ENCODE measurements at places on chromosomes 7 and 10.

- H3K27ac ChIP-seq = no peak overlapping the region
- H3K36me3 ChIP-seq = no peaks in the 10 kb centered on the region
- peaks cover 2% of the 10 kb centered on the region for H3K4me1 ChIP-seq
- no peak overlapping the region for H3K4me3 ChIP-seq
- no peak for DNase-seq
- no peaks in the 10 kb centered on the region for H3K27me3 ChIP-seq
Measured at GRCh38 chr7:151796871-151797537, 79.9 kb downstream of the PRKAG2 start.

DNA sequence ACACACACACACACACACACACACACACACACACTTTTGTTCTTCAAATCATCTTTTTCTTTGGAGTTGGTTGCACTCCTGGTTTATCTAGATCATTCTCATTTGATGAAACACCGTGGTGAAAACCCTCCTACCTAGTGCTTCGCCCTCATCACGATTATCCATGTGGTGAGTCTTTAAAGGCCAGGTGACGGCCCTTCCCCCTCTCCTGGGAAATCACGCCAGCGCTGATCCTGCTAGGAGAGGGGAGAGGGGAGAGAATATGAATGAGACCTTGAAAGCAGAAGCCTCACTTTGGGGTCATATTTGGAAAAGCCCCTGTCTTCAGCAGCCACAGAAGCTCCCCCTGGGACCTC, 103.9 kb upstream of the LRRC4 start:
- H3K4me1 ChIP-seq = peaks cover 14% of the 10 kb centered on the region
- H3K36me3 ChIP-seq = peaks cover 3% of the 10 kb centered on the region
- H3K27me3 ChIP-seq = peaks cover 51% of the 10 kb centered on the region
- no peak overlapping the region for H3K27ac ChIP-seq
- H3K4me3 ChIP-seq = peak overlapping the region; percentile 35
- DNase-seq = no peak

- no peak overlapping the region for H3K27ac ChIP-seq
- H3K4me3 ChIP-seq = peak overlapping the region; percentile 58
- peak; percentile 21 for DNase-seq
- H3K4me1 ChIP-seq = peaks cover 28% of the 10 kb centered on the region
Measured at GRCh38 chr7:29565982-29566746, 2.5 kb downstream of the PRR15 start.

DNA sequence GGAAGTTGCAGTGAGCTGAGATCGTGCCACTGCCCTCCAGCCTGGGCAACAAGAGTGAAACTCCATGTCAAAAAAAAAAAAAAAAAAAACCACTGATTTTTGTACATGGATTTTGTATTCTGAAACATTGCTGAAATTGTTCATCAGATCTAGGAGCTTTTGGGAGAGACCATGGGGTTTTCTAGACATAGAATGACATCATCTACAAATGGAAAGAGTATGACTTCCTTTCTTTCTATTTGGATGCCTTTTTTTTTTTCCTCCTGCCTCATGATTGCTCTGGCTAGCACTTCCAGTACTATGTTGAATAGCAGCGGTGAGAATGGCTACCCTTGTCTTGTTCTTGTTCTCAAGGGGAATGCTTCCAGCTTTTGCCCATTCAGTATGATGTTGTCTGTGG, 89.1 kb downstream of the ANLN start:
- DNase-seq = no peak
- H3K4me1 ChIP-seq = peaks cover 18% of the 10 kb centered on the region
- H3K27ac ChIP-seq = no peak overlapping the region

DNA sequence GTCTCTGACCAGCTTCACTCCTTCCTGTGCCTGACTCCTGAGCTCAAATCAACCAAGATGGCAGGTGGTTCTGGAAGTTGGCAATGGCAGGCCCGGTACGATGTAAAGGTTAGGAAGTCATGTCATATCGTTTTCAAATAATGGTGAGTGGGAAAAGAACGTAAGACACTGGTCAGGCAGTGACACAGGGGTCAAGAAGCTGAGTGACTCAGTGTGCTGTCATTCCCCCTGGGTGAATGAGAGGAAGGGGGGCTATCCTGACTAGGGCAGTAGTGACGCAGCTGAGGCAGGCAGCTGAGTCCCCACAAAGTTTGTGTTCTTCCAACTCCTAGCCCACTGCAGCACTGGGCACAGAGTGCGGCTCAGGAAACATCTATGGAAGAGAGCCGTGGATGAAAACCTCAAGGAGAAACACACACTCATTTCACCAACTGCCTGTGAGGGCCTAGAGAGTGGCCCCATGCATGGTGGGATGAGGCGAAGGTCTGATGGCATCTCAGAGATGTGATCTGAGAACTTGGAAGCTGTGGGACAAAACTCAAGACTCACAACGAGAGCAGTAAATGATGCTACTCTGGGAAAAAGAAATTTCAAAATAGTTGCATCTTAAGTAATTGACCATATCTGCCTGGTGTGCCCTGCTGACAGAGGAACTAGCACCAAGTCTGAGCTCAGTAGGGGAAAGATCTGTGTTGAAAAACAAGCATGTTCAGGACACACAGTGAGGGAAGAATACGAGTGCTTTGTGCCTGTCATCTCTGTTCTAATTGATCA, 23.2 kb downstream of the CREB3L2 start:
- H3K4me1 ChIP-seq = no peaks in the 10 kb centered on the region
- peaks cover 22% of the 10 kb centered on the region for H3K36me3 ChIP-seq
- no peak overlapping the region for H3K4me3 ChIP-seq
- no peaks in the 10 kb centered on the region for H3K27me3 ChIP-seq
- no peak overlapping the region for H3K27ac ChIP-seq

DNA sequence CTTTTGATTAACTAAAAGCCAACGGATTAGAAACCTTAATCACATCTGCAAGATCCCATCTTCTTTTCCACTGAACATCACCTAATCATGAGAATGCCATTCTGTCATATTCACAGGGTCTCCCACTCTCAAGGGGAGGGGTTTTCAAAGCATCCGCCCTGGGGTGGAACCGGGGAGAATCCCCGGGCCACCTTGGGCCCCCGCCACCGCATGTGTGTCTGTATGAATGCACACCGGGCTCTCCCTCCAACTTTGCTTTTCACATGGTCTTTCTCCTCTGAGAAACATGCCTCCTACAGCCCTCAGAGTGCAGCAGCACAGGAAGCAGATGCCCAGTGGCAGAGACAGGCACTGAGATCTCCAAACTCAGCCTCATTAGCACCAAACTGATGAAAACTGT, 233.2 kb upstream of the PPP2R2D start:
- no peaks in the 10 kb centered on the region for H3K27me3 ChIP-seq
- H3K27ac ChIP-seq = no peak overlapping the region
- DNase-seq = no peak
- no peaks in the 10 kb centered on the region for H3K4me1 ChIP-seq
- H3K4me3 ChIP-seq = no peak overlapping the region
- H3K36me3 ChIP-seq = no peaks in the 10 kb centered on the region

- peak overlapping the region; percentile 78 for H3K4me3 ChIP-seq
- no peaks in the 10 kb centered on the region for H3K27me3 ChIP-seq
- peak overlapping the region; percentile 94 for H3K27ac ChIP-seq
- peaks cover 76% of the 10 kb centered on the region for H3K36me3 ChIP-seq
- DNase-seq = peak; percentile 80
Measured at GRCh38 chr10:100508691-100509150, 10.9 kb downstream of the SEC31B start.

All from activated CD8-positive, alpha-beta T cell treated with anti-CD3 and anti-CD28 coated beads, Interleukin-2, amount 10 ng/mL, durations not matched to agents 7 days and 5 days (primary cell).